Fibroblast of skin of left biceps (primary cell): ENCODE measurements at places on chromosomes 4 and X.

- DNase-seq, result peak; percentile 24
Observed at GRCh38 chr4:151117371-151117962, 18.0 kb downstream of the RPS3A start.

- DNase-seq, result no peak
Observed at GRCh38 chr4:61864286-61864685, 664.2 kb downstream of the ADGRL3 start.

DNA sequence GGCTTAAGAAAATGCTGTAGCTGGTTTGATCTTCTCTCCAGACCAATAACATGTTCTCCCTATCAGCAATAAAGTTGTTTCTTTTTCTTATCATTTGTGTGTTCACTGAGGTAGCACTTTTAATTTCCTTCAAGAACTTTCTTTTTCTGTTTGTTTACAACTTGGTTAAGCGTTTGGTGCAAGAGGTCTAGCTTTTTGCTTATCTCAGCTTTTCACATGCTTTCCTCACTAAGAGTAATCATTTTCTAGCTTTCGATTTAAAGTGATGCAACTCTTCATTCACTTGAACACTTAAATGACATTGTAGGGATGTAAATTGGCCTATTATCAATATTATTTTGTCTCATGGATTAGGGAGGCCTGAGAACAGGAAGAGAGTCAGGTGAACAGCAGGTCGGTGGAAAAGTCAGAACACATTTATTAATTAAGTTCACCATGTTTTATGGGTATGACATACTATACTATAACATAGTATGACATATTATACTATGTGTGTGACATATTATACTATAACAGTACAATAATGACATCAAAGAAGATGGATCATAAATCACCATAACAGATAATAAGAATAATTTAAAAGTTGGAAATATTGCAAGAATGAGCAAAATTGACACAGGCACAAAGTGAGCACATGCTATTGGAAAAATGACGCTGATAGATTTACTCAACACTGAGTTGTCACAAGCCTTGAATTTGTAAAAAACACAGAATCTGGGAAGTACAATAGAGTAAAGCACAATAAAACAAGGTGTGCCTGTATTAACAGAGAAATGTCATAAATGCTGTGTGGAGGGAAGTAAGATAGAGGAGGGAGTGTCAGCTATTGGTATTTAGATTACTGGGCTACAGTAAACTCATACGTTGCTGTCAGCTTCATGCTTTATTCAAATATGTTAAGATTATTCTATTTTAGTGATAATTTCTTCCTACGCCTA is 218.6 kb upstream of the SLC7A11 start:
- no peak for DNase-seq

DNA sequence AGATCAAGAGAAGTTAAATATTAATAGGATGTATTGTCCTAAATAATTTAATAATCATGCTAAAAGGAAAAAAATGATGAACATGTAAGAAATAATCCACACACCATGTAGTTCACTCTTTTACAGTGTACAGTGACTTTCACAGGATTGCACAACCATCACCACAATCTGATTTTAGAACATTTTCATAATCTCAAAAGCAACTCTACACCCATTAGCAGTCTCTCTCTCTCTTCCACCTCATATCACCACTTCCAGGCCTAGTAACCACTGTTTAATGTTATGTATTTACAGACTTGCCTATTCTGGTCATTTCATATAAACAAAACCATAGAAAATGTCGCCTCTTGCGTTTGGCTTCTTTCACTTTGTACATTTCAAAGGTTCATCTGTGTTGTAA is 153.4 kb downstream of the FSTL5 start:
- DNase-seq, result peak; percentile 12

- no peak for DNase-seq
Observed at GRCh38 chr4:183223053-183223452, 97.0 kb downstream of the CLDN22 start.

DNA sequence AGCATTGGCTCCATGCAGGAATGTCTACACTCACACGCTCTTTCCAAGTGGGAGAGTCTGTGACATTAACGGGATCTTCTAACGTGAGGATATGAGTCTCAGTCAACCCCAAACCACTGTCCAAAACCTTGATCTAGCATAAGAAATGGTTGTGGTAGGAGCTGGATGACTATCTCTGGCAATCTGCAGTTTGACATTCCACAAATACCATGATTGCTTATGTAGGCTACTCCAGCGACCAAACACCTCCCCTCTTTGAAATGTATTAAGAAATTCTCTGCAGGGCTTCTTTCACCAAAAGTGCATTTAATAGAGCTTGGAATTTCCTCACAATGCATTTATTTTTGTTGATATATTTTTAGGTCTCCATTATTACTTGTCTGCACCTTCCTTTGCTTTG is 14.1 kb upstream of the STX18 start:
- DNase-seq, result peak; percentile 85
